ENCODE measurements at places on chromosomes 1 and 21.
A peak's percentile ranks its signal among the peaks of the same experiment; 100 is the strongest.

DNA sequence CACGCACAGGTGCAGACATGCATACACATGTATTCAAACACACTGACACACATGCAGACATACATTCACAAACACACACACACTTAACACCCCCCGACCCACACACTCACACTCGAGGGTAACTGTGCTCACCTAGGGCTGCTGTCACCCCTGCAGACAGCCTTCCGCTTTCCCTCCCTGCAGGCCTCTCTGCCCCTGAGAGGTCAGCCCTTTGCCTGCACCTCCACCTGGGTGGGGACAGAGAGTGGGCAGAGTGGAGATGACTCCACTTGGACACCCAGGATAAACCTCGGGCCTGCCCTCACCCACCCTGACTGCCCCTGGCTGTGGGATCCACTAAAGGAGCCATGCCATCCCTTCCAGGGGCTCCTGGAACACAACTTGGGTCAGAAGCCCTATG lies 264.3 kb downstream of the PTPRU start:
- no peak for DNase-seq

DNA sequence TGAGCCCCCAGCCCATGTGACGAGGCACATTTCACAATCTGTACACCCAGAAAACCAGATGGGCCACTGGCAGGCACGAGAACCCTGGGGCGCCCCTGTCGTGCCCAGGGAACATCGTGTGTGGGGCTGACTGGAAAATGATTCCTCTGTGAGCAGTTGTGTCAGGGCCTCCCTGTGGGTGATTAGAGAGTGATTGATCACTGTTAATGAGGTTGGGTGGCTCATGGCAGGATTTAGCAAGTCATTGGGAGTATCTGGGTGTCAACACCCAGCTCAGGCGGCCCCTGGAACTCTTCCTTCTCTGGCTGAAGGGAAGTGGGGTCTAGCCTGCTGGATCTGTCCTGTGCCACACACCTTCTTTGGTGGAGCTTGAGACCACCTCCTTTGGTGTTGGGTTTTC lies 5.7 kb downstream of the GRHL3 start:
- DNase-seq = no peak

DNA sequence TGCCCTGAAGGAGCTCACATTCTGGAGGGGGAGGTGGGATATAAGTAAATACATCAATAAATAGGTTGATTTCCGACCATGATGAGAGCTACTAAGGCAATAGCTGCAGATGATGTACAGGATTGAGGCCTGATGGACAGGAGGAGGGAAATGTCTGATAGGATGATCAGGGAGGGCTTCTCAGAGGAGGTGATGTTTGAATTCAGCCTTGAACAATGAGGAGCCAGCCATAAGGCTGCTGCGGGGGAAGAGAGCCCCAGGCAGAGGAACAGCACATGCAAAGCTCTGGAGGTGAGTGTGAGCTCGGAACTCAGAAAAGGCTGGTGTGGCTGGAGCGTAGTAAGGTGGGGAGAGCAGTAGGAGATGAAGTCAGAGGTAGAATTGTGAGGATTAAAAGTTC lies 411.7 kb downstream of the PTPRU start:
- no peak for DNase-seq

- DNase-seq = no peak
Observed at GRCh38 chr1:25134801-25135461, 97.4 kb downstream of the SYF2 start.

DNA sequence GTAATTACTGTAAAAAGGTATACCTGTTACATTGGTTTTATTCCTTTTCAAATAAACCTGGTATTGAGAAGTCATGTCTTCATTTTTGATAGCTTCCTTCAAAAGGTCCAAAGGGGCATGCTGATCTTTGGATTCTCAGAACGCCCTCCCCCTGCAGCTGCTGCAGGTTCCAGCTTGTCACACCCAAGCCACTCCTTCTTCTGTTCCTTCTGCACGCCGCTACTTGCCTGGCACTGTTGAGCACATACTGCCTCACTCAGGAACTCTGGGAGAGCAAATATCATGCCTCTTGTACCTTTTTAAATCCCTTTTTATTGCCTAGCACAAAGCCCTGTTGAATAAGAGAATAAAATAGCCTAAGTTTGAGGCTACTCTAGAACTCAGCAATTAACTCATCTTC lies 136.9 kb downstream of the BARHL2 start:
- DNase-seq = no peak

- DNase-seq = no peak
Observed at GRCh38 chr1:9198538-9199361, 35.8 kb upstream of the H6PD start.

DNA sequence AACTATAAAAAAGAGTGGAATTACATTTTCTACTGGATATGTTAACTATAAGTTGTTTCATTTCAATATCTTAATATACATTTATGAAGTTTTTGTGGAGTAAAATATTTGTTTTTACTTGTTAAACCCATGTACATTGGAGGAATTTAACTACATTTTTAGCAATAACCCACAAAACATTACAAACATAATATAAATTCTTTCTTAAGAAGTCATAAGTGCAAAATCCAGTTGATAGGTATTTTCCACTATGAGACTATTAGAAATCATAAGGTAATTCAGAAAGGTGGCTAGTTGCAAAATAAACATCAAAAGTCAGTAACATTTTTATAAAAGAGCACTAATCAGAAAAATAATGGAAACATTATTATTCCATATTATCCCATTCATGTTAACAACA lies 73.9 kb upstream of the RRP15 start:
- DNase-seq = peak; percentile 71

DNA sequence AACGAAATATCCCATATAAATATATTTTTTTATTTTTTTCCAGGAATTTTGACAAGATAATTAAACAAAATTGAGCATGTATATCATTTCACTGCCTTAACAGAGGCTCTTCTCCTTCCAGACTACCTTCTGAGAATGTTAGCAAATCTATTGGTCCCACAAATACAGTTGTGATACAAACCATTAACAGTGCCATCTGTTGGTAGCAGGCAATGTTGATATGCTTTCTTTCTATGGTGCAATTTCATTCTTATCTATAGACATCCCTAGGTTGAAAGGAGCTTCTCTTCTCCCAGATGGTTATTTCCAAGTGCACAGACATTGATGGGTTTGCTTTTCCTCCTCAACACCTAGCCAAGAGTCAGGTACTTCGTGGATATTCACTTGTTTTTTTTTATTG lies 303.6 kb downstream of the USH2A start:
- peak; percentile 75 for DNase-seq

DNA sequence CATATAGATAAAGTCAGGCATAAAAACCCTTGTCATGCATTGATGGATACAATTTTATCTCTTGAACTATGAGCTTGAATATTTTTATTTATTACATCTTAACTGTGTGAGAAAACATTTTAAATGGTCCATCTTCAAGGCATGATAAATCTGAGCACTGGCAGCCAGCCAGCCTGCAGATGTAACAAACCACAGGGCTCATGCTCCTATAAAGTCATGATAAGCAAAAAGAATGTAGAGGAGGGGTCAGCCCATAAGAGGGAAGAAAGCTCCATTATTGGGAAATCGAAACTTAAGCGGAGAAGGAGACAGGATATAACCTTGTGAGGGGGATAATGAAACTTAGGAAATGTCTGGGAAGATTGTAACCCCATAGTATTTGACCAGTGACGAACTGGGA lies 839.0 kb downstream of the LRRIQ3 start:
- no peak for DNase-seq

GRCh38 chr1:234555390-234556024 lies 54.5 kb downstream of the IRF2BP2 start:
- peak; percentile 4 for DNase-seq

- no peak for DNase-seq
Observed at GRCh38 chr1:117783606-117784396, 145.6 kb downstream of the GDAP2 start.

DNA sequence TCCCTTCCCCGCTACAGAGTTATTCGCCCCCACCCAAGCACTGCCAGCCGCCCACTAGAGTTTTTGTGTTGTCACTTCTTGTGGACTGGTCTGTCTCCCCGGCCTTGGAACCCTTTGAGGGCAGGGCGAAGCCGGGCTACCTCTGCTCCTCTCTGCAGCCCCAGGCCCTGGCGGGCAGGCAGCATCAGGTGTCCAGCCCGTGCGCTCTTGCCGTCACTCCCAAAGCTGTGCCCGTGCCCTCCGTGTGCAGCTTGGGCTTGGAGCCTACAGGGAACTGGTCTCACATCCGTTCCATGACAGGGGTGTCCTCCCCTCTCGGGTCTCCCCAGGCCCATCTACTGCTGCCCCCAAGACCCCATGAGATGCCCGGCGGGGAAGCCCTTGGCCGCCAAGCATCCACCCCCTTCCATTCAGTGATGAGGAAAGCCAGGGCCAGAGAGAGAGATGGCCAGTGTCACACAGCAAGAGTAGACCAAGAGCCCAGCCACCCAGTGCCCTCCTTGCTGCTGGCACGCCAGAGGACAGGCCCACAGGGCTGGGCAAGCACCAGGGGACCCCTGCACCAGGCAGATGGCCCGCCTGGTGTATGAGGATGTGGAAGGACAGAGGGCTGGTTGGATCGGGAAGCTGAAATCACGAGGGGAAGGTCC lies 15.3 kb upstream of the LDLRAP1 start:
- no peak for DNase-seq

- no peak for DNase-seq
Observed at GRCh38 chr1:91734761-91735160, 151.2 kb downstream of the TGFBR3 start.

All from PC-3 (cell line).